Activated naive CD4-positive, alpha-beta T cell treated with anti-CD3 and anti-CD28 coated beads, Interleukin-2, amount 10 ng/mL, durations not matched to agents 5 hours and 36 hours (primary cell): ENCODE measurements at places on chromosomes 5 and 9. TPM values are rescaled to one million over a fixed set of nuclear protein-coding genes. Genes with fewer than 3 reads are reported as not detected.

The PCDHB10 gene
- total RNA-seq, result not detected

The PCA3 gene
- total RNA-seq, result not detected

The SLU7 gene
- 66.4 TPM for total RNA-seq

The ZMYND19 gene
- total RNA-seq, result 26.1 TPM

The TCF7 gene
- 300 TPM for total RNA-seq

The ALDH1A1 gene
- not detected for total RNA-seq

The TRMO gene
- total RNA-seq, result 30.2 TPM
